ENCODE measurements at places on chromosomes 13 and 19.

- DNase-seq, result no peak
Measured at GRCh38 chr19:2726904-2727639, 5.9 kb upstream of the DIRAS1 start.

DNA sequence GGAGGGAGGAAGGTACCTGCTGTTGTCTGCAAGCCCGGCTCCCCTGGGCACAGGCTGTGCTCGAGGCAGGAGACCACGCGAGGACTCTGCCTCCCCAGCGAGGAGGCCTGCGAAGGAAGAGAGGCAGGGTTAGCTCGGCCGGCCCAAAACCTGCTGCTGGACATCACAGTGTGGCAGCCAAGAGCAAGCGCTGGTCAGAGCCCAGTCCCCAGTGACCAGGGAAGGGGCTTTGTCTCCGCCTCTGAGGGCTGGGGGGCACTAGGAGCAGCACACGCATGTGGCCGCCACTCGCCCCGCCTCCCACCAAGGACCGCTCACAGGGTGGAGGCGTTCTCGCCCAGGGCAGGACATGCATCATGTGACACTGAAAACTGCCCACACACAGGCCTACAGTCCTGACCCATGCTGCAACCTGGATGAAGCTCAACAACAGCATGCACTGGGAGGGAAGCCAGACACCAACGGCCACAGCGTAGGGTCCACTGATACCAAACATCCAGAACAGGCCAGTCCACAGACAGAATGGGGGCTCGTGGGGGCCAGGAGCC, 8.5 kb downstream of the MIER2 start:
- DNase-seq, result no peak

DNA sequence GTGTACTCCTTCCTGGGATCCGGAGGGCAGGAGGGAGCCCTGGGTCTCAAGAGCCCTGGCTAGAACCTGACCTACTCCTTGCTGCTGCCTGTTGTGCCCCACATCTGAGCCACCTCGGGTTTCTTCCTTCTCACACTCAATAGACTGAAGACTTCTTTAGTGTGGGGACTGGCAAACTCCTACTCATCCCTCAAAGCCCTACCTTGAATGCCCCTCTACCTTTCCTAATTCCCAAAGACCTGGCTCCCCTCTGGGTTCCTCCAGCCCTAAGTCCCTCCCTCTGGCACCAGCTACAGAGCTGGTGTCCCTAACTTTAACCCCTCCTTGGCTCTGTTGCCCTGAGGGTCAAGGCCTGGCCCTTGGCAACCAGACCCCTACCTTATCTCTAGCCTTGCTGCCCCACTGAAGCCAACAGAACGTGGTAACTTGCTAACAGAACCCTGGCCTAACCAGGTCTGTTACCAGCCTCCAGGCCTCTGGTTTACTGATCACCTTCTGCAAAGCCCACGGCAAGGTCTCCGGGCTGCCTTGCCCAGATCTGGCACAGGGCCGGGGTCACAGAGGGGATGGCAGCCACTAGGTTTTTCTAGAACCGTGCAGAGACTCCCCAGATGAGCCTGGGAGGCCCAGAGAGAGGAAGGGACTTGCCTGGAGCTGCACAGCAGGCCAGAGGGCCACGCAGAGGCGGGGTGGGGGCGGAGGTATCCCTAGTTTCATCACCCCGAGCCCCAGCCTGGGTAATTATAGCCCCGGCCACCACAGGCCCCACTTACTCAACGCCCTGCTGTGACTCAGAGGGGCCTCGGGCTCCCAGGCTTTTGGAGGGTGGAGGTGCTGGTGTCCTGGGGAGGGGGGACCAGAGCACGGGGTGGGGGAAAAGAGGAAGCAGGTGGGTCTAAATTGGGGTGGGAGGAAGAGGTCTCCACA, 15.3 kb downstream of the ZBTB7A start:
- peak; percentile 69 for DNase-seq

- no peak for DNase-seq
Measured at GRCh38 chr13:88144580-88144979, 473.4 kb downstream of the SLITRK5 start.

- DNase-seq, result no peak
Measured at GRCh38 chr13:97273341-97273831, 51.3 kb downstream of the MBNL2 start.

GRCh38 chr13:36815062-36815461, 4.0 kb upstream of the RFXAP start:
- DNase-seq, result no peak

GRCh38 chr19:15223649-15224361, 8.4 kb downstream of the EPHX3 start:
- DNase-seq, result no peak

DNA sequence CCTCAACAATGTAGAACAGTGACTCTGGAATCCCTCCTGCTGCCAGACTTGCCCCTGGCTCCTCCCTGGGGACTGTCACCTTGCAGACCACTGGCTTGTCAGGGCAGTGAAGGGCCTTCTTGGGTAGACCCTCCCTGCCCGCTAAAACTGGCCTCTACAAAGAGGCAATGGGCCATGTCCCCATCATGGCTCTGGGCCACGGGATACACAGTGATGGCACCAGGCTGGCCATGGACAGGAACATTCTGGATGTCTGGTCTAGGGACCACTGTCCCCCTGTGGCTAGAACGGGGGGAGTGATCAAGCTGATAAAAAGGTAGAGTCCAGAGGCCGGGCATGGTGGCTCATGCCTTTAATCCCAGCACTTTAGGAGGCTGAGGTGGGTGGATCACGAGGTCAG, 60.9 kb downstream of the ACSBG2 start:
- DNase-seq, result no peak

Measured in stimulated activated effector memory CD8-positive, alpha-beta T cell treated with anti-CD3 and anti-CD28 coated beads, Interleukin-12 subunit alpha, Interleukin-12 subunit beta, amount 100 ng/mL, for 72 hours (primary cell).